Neural crest cell (in vitro differentiated cells): ENCODE measurements at places on chromosomes 6 and 20.

- DNase-seq, result peak; percentile 77
Measured at GRCh38 chr6:142566628-142567396, 265.0 kb downstream of the ADGRG6 start.

DNA sequence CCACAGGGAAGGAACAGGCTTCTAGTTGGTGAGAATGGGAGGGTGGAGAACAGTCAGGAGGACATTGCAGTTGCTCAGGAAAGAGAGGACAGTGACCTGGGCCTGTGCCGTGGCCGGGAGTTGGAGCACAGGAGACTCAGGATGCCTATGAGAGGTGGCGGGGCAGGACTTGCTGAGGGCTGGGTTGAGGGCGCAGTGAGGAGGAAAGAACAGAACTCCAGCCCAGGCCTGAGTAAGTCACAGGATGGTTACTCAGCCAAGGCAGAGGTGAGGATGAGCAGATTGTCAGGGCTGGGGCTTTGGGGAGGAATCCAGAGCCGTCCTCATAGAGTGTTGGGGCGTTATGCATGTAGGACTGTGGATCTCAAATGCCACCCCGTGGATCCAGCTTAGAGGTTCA lies 21.2 kb downstream of the CST4 start:
- DNase-seq, result no peak

- no peak for DNase-seq
Measured at GRCh38 chr6:150324044-150324443, 44.8 kb upstream of the IYD start.

DNA sequence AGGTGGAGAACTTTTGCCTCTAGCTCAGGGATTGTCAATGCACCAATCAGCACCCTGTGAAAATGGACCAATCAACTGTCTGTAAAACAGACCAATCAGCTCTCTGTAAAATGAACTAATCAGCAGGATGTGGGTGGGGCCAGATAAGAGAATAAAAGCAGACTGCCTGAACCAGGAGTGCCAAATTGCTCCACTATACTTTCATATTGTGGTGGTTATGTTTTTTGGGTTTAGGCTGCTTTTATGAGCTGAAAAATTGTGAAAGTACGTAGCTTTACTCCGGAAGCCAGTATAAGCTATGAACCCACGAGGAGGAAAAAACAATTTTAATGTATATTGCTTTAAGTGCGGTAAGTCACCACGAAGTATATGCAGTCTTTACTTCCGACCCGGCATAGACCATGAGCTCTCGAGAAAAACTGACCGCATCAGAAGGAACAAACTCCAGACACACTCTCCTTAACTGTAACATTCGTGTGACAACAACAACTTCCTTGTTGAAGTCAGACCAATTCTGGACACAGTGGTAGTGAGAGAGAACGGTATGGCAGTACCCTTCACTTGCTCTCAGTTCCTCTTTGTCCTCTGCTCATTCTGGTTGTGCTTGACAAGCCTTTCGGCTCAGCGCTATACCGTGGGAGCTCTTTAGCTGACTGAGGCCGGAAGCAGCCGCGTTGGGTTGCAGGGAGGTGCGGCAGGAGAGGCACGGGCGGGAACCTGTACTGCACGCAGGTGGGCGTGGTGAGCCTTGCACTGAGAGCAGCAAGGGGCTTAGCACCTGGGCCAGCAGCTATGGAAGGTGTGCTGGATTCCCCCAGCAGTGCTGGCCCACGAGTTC lies 81.9 kb upstream of the E2F3 start:
- no peak for DNase-seq

GRCh38 chr6:46412662-46413061 lies 78.6 kb downstream of the RCAN2 start:
- DNase-seq, result no peak

GRCh38 chr6:76776876-76777275 lies 686.4 kb downstream of the HTR1B start:
- no peak for DNase-seq

- DNase-seq, result no peak
Measured at GRCh38 chr6:64713175-64713574, 993.9 kb downstream of the EYS start.

DNA sequence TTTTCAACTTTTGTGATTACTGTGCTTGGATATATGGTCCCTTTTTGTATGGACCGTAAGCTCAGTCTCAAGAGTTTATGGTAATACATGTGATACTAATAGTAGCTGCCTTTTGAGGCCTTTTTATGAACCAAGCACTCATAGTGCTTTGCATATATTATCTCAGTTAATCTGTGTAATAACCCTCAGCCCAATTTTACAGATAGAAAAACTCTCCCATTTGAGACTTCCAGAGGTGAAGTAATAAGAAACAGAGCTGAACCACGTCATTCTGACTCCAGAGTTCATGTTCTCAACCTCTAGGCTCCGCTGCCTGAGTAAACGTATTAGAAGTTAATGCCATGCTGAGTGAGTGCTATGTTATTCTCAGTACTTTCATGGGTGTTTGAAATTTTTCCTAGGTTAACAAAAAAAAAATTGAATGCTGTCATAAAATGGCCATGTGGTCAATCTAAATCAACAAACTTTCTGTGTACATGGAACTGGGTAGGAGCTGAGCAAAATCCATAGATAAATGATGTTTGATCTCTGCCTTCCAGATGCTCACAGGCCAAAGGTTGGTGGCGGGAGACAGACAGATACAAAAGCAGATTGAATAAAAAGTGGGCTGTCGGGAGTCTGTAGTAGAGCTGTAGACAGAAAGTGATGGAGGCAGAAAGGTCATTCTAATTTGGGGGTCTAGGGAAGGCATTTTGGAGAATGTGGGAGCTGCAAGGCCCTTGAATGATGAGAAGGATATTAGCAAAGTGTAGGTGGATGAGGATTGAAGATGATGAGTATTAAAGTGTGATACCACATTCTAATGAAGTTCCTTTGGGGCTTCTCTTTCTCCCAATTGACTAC lies 22.6 kb upstream of the ELOVL2 start:
- DNase-seq, result no peak

- DNase-seq, result no peak
Measured at GRCh38 chr6:19759117-19759880, 77.9 kb upstream of the ID4 start.

- no peak for DNase-seq
Measured at GRCh38 chr6:144870782-144871181, 585.6 kb downstream of the UTRN start.

DNA sequence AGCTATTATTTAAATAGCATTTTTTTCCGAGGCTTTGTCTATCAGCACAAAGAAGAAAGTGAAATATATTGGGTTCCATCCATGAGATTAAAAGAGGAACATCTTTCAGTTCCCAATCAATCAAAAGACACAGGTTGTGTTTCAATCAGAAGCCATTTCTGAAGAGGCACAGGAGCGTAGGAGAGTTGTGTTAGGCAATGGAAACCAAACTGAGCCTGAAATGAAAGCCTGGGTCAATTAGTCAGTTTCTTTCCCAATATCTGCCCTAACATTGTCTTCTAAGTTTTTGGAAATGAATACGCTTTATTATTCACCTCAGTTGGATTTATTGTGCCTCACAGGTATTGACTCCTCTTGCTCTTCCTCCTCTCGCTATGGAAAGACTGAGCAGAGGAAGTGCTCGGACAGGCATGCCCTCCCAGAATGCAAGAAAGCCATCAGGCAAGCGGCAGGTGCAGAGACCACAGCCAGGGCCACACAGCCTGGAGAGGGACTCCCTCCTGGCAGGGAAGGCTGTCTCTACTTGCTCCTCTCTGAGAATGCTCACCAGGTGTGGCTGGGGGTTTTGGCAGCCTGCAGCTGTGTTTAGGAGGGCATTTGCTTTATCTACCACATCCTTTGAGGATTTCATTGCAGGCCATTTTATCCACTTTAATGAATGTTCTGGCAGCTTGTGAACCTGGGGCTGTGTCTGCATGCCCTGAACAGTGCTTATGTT lies 100.8 kb upstream of the NEDD9 start:
- DNase-seq, result no peak

DNA sequence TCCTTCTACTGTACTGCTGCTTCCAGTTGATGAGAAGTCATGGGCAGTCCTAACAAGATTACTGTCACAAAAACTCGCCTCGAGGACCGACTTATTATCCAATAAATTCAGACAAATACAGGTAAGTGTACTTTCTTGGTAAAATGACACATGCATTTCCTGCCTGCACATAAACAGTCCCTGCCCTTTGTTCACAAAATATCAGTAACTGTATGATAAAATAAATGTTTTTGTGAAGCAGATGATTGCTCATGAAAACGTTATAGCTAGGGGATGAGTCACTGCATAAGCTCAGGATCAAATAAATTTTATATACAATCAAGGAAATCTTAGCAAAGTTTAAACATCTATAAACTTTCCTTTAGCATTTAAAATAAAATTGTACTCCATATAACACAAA lies 164.5 kb upstream of the RIPOR2 start:
- DNase-seq, result no peak

- no peak for DNase-seq
Measured at GRCh38 chr6:43950051-43950605, 177.1 kb downstream of the MRPL14 start.

- DNase-seq, result no peak
Measured at GRCh38 chr6:5619249-5619648, 357.9 kb downstream of the FARS2 start.

DNA sequence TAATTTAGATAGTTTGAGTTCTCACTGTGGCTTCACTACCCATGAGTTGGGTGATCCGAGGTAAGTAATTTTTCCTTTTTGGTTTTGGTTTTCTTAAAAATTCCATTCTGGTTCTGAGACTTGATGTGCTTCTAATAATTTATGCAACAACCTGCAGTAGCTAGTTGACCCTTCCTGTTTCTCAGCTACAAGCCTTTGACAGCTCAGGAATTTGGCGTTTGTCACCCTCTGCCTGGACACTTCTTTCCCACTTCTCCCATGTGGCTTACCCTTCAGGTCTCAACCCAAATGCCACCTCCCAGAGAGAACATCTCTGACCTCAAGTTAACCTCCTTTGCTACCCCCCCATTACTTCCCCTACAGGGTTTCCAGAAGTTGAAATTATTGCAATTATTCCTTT lies 49.7 kb upstream of the TSHZ2 start:
- DNase-seq, result no peak

DNA sequence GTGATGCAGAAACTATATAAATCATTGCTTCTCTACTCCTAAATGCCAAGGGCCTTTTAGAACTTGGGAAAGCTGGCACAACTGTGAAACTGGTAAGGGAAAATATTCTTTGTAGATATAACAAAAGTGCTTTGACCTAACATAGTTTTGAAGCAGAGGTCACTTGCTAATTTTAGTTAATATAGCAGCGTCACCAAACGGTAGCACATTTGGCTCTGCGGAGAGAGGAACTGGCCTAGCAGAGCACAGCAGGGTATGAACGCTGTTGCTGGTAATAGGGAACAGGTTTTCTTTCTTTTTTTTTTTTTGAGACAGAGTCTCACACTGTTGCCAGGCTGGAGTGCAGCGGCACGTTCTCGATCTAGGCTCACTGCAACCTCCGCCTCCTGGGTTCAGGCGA lies 67.4 kb downstream of the ECT2L start:
- no peak for DNase-seq

GRCh38 chr6:153997221-153997620 lies 41.8 kb upstream of the OPRM1 start:
- no peak for DNase-seq

DNA sequence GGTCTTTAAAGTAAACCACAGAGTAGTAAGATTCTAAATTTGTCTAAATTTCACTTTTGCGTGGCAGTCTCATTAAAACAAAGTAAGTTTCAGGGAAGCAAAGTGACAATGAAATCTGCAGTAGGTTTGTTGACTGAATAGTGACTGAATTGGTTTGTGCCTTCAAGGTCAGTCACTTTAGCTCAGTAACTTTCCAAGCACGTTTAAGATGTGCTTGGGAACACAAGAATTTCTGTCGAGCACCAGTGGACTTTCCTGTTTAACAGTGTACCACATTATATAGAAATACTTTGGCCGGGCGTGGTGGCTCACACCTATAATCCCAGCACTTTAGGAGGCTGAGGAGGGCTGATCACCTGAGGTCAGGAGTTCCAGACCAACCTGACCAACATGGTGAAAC lies 1.7 kb upstream of the CD24 start:
- no peak for DNase-seq

GRCh38 chr6:126300735-126301134 lies 39.2 kb upstream of the CENPW start:
- DNase-seq, result no peak

- no peak for DNase-seq
Measured at GRCh38 chr6:24988562-24988961, 52.8 kb upstream of the RIPOR2 start.

DNA sequence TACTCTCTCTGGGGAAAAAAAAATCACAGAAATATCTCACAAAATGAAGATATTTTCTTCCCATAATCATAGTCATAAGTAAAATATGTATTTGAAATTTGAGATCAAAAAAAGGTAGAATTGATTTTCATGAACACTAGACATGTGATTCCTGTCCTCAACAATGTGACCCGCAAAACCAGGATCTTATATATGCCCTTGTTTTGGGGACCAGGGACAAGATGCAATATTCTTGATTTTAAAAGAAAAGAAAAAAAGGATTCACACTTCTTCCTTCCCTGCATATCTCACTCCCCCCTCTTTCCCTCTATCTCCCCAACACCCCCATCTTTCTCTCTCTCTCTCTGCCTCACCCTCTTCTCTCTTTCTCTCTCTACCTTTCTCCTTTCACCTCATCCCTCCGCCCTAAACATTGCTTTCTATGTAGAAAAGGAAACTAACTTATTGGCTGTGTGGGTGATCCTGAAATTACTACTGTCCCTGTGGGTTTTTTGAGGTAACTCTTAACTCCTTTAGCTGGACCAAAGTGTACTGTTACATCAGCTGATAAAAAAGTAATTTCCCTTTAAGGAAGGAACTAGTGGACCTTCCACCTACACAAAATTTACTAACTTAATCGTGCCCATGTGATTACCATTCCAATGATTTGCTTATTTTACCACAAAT lies 85.6 kb downstream of the AIG1 start:
- no peak for DNase-seq

- no peak for DNase-seq
Measured at GRCh38 chr6:105851606-105852005, 234.5 kb upstream of the PRDM1 start.

GRCh38 chr6:164378330-164378729 lies 931.1 kb downstream of the C6orf118 start:
- DNase-seq, result no peak
